Body of pancreas (tissue), 4 donors: ENCODE measurements at places on chromosomes 3 and 15. TPM values are rescaled to one million over a fixed set of nuclear protein-coding genes. Genes with fewer than 3 reads are reported as not detected.

DNA sequence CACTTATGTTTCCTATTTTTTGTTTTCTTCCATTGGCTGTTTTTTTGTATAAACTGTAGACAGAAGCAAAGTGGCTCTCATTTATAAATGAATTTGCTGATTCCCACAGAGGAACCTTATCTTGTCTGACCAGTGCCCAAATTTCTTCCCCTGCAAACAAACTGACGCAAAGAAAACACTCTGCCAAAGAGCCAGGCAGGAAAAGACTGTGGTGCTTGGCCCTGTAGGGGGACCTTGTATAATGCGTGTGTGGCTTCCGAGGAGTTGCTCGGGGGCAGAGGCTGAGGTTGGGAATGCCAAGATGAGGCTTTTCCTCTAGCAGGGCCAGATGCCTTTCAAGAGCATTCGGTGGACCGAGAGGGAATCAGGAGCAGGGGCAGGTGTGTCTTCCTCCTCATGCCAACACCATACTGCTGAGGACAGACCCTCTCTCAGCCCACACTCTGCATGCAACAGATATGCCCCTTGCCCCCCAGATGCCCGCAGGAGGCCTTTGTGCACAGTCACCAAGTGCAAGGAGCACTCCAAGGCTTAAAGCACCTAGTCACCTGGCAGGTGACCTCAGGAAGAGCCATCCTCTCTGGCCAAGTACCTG lies 104.3 kb upstream of the ABHD17C start:
- no peak for DNase-seq

Gene NAALADL2
- 6.2 TPM for total RNA-seq

DNA sequence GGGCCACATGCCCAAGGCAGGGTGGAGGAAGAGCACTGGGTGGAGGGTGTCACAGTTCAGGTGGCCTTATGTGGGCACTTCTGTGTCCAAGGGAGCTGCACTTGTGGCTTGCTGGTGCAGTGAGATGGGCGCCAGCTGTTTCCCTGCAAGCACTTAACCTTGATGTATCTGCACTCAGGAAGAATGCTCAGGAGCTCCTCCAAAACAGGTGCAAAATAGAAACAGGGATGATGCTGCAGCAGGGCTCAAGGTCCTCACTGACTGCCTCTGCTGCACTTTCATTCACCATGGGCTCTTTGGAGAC lies 151.3 kb downstream of the CADPS start:
- no peak for DNase-seq

Gene ADGRG7
- total RNA-seq, result not detected

Gene POLQ
- 0.66 TPM for total RNA-seq

GRCh38 chr3:126995926-126996512 lies 13.1 kb downstream of the PLXNA1 start:
- DNase-seq, result no peak

DNA sequence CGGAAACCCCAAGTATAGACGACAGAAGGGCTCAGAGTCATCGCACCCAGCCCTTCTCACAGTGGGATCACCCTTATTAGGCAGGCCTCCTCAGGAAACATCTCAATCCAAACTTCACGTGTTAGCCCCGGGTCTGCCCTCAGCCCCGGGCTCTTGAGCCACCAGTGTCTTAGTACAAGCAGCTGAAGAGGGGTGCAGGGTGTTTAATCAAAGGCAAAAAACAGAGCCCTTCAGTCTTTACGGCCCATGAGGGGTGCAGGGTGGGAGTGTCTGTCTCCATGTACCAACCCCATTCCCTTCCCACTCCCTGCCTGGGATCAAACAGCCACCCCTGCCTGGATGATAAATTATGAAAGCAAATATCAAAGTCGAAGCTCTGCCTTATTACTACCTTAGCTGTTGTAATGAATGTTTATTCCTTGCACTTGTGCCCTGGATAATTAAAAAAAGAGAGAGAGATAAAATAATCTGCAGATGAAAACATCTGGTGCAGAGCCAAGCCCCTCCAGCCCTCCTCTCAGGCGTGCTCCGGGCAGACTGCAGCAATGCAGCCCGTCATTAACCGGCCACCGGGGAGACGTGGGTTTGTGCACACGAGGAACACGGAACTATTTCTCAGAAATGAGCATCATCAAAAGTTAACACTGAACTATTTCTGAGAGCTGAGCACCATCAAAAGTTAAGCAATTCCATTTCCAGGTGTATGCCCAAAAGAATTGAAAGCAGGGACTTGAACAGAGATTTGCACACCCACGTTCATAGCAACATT lies 64.5 kb downstream of the ADAMTS17 start:
- DNase-seq, result no peak
